ENCODE measurements at places on chromosomes 12 and 14. TPM values are rescaled to one million over a fixed set of nuclear protein-coding genes. Genes with fewer than 3 reads are reported as not detected.

DNA sequence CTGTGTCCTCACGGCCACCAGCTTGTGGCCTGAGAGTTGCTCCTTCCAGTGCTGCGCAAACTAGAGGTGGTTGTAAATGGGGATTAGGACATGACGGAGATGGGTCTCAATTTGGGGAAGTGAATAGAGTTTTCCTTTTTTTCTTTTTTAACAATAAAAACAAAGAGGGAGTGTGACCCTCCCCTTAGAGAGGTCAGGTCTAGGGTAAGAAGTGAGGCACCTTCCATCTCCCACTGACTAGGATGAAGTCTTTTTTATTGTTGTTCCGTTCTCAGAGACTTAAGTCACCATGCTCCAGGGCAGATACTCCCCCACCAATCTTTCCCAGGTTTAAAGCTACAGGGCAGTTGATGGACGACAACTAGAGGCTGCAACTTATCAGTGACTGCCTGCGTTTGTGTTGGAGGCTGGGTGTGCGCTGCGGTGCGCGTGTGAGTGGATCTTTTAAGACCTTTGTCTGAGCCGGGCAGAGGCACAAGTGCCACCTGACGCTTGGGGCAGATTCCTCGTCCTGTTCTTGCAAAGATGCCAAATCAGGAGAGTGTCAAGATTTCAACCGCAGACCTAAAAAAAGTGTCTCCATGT is 2.1 kb upstream of the GSC start:
- no peak for DNase-seq

GPR65 gene
- total RNA-seq, result 4.5 TPM

- DNase-seq, result no peak
Observed at GRCh38 chr12:115017346-115017745, 333.4 kb upstream of the TBX3 start.

DNA sequence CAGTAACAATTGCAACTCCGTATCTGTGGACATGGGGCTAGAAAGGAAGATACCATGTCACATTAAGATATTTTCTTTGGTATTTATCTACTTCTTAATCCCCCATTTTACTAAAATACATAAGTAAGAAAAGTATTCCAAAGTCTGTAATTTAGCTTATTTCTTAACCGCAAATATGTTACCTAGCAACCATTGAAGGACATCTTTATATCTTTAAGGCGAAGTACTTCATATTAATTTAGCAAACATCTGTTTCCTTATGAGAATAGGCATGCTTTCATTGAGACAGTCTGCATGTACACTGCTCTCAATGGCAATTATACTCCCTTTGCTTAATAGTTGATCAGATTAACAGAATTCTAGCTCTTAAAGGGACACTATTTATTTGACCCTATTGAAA is 88.8 kb downstream of the NAV3 start:
- no peak for DNase-seq

IFI27 gene
- total RNA-seq, result 25.8 TPM

OR11H12 gene
- not detected for total RNA-seq

DNA sequence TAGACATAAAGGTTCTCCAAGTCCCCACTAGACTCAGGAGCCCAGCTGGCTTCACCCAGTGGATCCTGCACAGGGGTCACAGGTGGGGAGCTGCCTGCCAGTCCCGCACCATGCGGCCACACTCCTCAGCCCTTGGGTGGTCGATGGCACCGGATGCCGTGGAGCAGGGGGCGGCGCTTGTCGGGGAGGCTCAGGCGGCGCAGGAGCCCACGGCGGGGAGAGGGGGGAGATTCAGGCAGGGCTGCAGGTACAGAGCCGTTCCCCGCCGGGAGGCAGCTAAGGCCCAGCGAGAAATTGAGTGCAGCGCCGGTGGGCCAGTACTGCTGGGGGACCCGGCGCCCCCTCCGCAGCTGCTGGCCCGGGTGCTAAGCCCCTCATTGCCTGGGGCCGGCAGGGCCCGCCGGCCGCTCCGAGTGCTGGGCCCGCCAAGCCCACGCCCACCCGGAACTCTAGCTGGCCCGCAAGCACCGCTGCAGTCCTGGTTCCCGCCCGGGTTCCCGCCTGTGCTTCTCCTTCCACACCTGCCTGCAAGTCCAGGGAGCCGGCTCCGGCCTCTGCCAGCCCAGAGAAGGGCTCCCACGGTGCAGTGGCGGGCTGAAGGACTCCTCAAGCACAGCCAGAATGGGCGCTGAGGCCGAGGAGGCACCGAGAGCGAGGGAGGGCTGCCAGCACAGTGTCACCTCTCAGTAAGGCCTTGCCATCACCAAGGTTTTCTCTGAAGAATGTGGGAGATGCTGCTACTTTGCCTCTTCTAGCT is 58.4 kb upstream of the PPP1R12A start:
- DNase-seq, result no peak

- no peak for DNase-seq
Observed at GRCh38 chr12:78703820-78704525, 160.6 kb upstream of the SYT1 start.
